A172 (cell line): ENCODE measurements at places on chromosomes 2 and 18. TPM values are rescaled to one million over a fixed set of nuclear protein-coding genes. Genes with fewer than 3 reads are reported as not detected.

GRCh38 chr2:100944617-100945432 is 57.3 kb upstream of the RPL31 start:
- no peak for DNase-seq

GRCh38 chr2:200795028-200795440 is 16.7 kb upstream of the BZW1 start:
- DNase-seq = no peak

DNA sequence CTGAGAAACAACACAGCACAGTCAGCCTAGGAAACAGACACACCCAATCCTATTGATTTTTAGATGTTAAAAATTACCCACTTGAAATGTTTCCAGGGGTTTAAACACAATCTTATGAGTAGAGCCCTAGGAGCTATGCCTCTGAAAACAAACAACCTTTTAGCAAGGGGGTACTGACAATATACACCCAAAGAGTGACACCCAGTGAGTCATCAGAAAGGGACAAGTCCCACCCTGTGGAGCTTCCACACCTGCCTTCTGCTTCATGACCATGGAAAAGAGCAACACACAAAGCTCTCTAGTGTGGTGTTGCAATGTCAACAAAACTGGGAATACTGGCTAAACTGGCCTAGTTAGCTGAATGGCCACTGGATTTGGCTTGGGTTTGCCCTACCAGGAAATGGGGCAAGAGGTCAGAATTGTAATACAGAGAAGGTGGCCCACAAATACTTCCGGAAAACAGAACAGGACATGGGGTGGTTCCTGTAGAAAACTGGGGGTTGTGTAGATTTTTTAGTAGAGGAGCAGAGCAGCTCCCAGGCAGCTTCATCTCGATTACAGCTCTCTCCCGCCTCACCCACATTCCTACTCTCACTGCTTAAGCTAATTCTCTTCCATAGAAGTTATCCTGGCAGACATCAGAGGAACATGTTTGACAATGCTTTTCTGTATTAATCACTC is 98.2 kb downstream of the GAREM1 start:
- DNase-seq = no peak

KIF1A gene
- 4.1 and 6.4 TPM in 2 replicates for total RNA-seq

DNA sequence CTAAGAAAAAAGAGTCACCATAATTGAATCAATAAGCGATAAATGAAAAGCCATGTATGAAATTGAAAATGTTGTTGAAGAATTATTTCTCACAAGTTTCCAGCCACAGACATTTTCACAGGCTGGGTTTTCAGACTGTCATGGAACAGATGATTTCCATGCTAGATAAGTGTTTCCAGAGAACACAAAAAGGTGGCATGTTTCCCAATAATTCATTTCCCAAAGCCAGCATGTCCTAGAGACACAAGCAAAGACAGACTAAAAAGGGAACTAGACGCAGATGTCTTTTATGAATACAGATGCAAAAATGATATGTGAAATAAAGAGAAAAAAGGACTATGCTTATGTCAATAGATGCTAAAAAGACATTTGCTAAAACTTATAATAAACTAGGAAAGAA is 255.1 kb downstream of the EIPR1 start:
- DNase-seq = no peak

DNA sequence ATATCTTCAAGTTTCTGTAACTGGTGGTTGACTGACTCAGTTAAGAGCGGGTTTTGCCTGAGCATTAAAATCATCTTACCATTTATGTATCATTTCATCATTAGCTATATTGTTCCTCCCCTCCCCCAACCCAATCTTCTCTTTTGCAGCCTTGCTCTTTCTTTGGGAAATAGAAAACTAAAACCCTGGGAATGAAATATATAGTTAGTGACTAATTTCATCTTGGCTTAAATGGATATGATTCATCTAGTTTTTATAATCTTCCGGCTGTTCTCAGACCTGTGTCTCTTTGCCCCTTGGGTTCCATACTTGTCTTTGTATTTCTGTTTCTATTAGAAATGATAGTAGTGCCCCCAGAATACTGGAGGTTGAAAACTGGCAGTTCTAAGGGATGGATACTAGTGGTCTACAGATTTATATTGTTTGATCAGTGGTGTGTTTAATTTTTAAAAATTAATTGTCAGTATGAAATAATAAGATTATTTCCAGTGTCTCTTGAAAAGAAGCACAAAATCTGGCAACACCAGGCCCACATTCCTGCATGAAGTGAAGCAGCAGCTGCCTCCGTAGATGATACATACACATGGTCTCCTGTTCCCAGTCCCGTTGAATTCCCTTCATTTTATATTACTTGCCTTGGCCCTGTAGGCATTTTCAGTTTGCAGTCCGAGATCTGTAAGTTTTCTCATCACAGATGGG is 44.5 kb downstream of the PHLPP1 start:
- DNase-seq = peak; percentile 12

DNA sequence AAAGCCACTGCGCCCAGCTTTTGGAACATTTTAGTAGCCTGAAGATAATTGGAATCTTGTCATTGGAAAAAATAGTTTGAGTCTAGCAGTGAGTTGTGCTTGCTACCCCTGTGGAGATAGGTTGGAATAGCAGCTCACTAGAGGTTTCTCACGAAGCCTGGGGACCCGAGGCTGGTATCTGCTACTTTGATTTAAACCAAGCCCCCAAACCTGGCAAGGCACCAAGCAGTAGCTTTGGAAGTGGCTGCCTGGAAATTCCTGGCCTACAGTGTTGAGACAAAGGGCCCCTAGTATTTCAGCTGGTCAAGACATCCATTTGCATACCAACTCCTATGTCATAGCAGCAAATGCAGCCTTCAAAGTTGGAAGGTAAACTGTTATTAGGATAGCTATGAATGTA is 42.1 kb downstream of the NOP58 start:
- DNase-seq = no peak

DNA sequence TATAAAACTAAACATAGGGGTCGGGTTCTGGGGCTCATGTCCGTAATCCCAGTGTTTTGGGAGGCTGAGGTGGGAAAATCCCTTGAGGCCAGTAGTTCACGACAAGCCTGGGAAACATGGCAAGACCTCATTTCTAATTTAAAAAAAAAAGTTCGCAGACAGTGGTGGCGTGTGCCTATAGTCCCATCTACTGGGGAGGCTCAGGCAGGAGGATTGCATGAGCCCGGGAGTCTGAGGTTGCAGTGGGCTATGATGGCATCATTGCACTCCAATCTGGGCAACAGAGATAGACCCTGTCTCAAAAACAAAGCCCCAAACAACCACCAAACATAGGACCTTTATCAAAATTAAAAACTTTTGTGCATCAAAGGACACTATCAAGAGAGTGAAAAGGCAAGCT is 9.8 kb upstream of the HAAO start:
- no peak for DNase-seq

GRCh38 chr2:97834610-97835009 is 121.2 kb downstream of the ZAP70 start:
- no peak for DNase-seq

GRCh38 chr2:143571747-143572146 is 442.5 kb downstream of the ARHGAP15 start:
- no peak for DNase-seq

DNA sequence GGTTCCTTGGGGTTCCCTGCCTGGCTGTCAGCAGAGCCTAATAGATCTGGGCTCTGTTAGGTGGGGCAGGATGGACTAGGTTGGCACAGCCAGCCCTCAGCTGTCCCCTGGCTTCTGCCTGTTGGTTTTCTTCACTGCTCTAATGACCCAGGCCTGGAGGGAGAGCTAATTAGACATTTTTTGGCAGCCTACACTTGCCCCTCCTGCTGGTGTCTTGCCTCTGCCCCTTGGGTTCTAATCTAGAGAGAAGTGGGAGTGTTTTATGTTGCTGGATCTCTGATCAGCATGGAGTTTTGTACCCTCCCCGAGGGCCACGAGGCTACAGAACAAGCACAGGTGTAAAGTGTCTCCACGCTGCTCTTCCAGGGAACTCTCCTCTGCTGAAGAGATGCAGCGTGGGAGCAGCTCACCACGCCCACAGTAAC is 199.4 kb upstream of the RASGRP3 start:
- DNase-seq = no peak

- no peak for DNase-seq
Observed at GRCh38 chr2:149082735-149083134, 44.2 kb downstream of the LYPD6B start.

GRCh38 chr2:24490181-24490689 is 819 bp upstream of the NCOA1 start:
- peak; percentile 87 for DNase-seq

DNA sequence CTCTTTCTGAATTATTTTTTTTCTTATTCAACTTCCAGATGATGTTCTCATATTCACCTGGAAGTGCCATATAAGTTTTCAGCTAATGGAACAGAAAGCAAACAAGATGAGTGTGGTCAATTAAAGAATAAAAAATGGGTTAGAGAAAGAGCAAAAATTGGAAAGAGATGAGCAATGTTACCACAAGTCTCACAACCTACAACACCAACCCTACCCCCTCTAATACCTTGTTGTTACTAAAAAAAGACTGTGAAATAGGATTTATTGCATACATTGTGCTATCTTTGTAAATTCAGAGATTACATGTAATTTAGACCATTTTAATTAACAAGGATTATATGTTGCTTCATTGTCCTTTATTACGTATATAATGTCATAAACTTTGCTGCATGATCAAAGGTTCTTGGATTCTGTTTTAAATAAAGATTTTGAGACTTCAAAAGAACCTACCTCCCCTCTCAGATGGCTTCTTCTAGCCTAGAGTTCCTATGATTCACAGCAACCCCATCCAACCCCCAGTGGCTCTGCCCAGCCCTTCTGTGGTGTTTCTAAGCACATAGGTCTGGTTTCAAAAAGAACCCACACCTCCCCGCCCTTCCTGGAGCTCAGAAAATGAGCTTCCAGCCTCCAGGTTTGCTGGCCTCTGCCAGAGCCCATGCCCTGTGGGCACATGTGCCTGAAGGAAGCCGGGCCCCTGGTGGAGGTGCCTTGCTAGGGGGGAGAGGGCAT is 24.7 kb downstream of the LGALSL start:
- no peak for DNase-seq

TEKT4 gene
- total RNA-seq = not detected in 2 replicates

DNA sequence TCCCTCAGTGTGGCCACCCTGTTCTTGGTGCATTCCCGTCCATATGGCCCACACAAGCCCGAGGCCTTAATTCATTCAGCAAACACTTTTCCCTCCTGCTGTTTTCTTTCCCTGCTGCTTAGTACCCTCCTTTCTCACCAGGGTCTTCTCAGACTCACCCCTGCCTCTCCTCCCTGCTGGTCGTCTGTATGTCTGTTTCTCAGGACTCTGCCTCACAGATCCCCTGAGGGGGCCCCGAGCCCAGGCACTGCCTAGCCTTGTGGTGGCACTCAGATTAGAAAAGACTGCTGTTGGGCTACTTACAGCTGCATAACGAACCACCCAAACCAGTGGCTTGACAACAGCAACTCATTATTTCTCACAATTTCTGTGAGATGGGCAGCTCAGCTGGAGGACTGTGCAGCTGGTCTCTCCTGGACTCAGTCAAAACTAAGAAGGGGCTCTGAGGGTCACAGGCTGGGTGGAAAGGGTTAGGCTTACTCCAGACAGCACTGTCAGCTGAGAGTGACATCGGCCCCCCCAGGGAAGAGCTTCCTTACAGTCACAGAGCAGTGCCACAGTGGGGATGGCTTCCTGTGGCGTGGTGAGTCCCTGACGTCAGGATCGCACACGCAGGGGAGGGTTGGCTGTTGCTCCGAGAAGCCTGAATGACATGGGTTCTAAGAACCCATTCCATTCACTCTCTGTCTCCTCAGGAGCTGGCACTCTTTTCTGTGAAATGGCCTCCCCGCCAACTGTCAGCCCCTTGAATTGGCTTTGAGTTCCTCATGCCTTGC is 139.0 kb downstream of the UXS1 start:
- DNase-seq = no peak

DNA sequence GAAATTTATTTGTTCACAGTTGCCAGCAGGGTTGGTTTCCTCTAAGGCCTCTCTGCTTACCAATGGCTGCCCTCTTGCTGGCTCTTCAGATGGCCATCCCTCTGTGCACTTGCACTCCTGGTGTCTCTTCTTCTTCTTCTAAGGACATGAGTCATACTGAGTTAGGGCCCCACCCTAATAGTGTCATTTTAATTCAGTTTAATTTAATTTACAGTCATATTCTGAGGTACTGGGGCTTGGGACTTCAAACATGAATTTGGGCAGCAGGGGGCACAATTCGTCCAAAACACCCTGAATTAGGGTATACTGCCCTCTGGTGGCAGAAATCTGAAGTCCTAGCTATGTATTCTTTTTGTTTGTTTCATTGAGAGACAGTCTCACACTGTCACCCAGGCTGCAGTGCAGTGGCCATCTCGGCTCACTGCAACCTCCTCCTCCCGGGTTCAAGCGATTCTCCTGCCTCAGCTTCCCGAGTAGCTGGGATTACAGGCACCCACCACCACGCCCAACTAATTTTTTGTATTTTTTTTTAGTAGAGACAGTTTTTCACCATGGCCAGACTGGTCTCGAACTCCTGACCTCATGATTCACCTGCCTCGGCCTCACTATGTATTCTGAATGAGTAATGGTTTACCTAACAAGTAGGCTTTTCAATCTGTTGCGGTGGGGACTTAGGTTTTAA is 19.8 kb downstream of the SLC4A1AP start:
- peak; percentile 95 for DNase-seq

- DNase-seq = no peak
Observed at GRCh38 chr2:62205554-62205953, 9.6 kb downstream of the B3GNT2 start.
